ENCODE measurements at places on chromosomes 6 and 20.

DNA sequence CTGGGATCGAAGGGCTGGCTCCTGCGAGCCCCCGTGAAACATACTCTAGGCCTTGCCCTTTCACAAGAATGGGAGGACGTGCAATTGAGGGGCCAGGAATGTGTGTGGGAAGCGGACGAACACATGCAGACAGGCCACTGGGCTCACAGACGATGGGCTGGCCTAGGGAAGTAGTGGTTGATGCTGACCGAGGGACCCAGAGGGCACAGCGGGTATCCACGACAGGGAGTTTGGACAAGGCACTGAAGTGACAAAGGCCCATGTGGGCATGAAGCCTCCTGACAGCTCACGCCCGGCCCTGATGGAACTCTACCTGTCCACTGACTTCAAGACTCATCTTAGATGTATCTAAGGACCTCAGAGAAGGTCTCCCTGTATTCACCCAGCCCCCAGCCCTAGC lies 52.2 kb downstream of the MYH7B start:
- DNase-seq, result no peak

- DNase-seq, result peak; percentile 77
These were observed at the start of gene RPS21 for GRCh38 chr20:62386383-62387218. RPS21 (plus strand) TSS chr20:62387103; CDS start chr20:62387339, 236 bp downstream.

DNA sequence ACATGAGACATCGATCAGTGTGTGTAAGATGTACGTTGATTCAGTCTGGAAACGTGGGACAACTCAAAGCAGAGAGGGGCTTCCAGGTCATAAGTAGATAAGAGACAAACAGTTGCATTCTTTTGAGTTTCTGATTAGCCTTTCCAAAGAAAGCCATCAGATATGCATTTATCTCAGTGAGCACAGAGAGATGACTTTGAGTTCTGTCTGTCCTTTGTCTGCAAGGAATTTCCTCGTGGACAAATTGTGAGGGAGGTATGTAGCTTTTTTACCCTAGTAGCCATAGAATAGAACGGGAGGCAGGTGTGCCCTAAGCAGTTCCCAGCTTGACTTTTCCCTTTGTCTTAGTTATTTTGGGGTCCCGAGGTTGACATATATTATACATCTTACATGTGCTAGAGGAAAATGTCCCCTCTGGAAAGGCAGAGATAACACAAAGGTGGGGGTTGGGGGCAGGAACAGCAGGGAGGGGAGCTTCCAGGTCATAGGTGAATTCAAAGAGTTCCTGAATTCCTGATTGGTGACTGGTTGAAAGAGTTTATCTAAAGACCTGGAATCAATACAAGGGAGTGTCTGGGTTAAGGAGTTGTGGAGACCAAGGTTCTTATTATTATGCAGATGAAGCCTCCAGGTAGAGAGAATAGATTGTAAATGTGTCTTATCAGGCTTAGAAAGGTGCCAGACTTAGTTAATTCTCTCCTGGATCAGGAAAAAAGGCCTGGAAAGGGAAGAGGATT lies 237.0 kb downstream of the NFATC2 start:
- DNase-seq, result no peak

DNA sequence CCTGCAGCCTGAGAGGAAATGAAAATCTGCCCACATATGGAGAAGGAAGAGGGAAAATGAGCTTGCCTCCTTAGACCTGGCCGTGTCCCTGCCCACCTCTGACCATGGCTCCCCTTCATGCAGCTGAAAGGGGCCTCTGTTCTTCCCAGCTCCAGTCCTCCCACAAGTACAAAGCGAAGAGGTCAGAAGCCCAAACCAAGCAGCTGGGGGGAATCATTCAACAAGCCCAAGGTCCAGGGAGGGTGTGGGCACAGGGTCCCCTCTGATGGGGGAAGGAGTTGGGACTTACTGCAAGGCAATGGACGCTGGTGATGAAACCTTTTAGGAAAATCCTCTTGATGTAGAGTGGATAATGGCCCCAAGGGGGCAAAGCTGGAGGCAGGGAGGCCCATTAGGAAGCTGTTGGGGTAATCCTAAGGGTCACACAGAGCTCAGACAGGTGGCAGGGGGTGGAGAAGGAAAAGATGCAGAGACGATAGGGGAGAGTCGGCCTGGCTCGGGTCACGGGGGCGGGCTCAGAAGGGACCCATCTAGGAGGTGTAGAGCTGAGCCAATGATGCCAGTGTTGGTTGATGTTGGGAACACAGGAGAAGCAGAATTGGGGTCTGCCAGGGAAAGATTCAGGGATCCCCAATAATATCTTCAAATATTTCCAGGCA lies 16.1 kb upstream of the GRM4 start:
- DNase-seq, result no peak

DNA sequence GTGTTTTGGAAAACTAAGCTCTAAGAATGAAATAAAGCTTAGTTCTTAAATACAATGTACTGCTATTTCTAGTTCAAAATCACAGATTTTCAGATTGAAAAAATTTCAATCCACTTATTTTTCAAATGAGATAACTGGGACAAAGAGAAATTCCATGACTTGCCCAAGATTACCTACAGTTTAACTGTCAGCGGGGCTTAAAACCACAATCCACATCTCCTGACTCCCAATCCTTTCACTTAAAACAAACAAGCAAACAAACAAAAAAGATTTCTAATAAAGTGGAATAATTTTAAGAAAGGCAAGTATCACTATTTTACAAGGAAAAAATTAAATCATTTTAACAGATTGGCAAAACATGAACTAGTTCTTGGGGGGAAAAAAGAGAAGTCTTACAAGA lies 4.2 kb downstream of the PHIP start:
- DNase-seq, result no peak

DNA sequence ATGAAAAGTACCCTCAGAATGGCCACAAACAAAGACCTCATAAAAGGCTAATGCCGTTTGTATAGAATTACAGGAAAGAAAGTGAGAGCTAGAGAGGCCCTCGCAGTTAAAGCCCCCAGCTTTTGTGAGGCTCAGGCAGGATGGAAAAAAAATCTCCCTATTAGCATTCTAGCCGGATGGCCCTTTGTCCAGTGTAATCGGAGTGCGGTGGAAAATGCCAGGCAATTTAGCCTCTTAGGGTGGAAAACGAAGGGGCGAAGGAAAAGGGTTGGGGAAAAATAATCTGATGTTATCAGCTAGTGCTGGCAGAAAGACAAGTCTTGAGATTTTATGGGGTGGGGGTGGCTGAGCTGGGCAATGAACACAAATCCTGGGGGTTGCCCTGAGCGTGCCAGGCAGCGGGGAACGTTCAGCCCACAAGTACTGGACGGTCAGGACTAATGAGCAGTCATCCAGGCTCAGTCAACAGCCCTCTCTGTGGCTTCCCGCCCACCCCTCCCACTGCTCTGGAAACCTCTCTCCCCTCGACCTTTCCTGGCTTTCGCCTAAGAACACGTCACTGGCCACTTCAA lies 92.4 kb downstream of the PSMG4 start:
- no peak for DNase-seq

GRCh38 chr20:35111141-35111888 lies 18.7 kb upstream of the TRPC4AP start:
- DNase-seq, result no peak

DNA sequence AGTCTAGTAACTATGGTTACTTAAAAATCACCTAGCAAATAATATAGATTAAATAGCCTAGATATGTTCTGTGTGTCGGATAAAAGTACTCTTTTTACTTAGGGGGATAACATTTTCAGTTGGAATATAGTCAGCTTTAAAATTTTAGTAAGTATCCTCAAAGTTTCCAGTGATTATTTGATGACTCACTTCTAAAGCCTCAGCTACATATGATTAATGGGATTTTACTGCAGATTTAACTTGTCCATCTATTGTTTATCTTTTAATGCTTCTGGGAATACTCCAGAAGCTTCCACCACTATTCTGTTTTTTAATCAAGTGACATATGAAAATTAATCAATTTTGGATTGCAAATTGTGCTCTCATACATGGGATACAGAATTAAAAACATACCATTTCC lies 8.7 kb upstream of the TENT5A start:
- DNase-seq, result no peak

DNA sequence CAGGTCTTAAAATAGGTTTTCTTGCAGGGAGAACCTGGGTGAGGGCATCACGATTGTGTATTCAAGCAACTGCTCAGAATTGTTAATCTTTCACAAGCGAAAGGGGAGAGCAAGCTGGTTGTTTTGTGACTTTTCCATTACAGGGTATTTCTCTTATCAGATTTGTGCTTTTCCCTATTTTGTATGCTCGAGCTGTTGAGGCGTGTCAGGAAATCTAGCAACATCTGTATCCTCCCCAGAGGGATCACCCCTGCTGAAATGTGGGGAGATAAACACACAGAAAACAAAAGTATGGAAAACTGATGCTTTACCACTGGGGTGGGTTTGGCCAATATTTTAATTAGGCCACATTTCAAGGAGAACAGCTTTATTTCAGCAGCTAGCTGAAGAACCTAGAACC lies 187.0 kb downstream of the DTNBP1 start:
- DNase-seq, result no peak

- no peak for DNase-seq
These were observed 16.2 kb downstream of the METTL24 start for GRCh38 chr6:110341663-110342596.

- no peak for DNase-seq
These were observed 19.9 kb upstream of the EXOC2 start for GRCh38 chr6:712805-713204.

GRCh38 chr6:84332139-84333034 lies 104.9 kb upstream of the CEP162 start:
- DNase-seq, result no peak

DNA sequence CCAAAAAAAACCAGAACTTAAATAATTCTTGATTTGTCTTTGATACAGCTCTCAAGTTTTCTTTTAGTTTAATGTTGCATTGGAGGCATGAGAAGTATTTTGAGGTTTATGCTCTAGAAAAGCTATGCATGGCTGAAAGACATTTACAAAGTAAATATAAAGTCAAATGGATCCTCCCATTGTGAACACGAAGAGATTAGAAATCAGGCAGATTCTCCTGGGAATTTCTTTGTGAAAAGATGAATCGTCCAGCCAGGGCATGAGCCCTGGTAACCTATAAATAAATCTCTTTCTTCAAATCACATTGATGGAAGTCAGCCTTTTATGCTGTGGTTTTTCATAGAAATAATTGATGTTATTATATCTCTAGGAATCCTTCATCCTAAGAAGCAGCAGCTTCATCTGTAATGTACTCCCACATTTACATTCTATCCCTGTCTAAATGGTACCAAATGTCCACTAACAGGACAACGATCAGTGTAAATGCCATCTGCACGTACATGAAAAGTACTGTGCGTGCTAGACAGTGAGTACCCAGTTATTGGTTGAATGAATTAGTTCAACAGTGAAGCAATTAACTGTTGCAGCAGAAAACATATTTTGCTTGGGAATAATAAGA lies 143.6 kb downstream of the ALDH8A1 start:
- DNase-seq, result no peak

DNA sequence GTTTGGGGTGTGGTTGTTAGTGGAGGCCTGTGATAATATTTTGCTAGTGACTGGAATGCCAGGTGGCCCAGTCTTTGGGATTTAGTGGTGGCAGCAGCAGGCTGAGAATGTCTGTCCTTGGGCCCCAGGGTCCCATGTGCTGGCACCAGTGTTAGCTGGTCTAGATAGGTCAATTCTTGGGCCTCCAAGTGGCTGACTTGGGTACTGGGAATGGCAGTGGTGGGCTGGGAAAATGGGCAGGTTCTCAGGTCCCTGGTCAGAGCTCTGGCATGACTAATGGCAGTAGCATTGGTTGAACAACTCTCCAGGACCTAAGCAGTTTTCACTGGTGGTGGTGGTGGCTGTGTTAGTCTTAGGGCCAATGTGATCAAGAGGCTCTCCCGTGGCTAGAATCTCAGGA lies 50.3 kb downstream of the OLIG3 start:
- DNase-seq, result no peak

- DNase-seq, result no peak
These were observed 243.0 kb upstream of the KHDRBS2 start for GRCh38 chr6:62528894-62529526.

GRCh38 chr6:135046912-135047311 lies 7.7 kb downstream of the HBS1L start:
- DNase-seq, result no peak

DNA sequence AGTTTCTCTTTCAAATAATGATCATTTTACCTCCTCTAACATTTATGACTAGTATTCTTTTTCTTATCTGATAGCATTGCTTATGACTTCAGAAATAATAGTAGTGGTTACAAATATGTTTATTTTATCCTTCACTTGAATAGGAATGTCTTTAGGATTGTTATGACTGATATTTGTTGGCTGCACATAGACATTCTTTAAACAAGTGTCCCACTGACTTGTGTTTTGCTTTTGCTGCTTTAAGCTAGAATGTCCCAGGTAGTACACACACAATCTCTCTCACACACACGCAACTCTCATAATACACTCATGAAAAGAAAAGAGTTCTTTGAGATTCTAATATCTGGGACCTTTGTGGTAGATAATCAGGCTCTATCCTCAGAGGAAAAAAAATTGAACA lies 21.6 kb downstream of the KIAA1586 start:
- no peak for DNase-seq

DNA sequence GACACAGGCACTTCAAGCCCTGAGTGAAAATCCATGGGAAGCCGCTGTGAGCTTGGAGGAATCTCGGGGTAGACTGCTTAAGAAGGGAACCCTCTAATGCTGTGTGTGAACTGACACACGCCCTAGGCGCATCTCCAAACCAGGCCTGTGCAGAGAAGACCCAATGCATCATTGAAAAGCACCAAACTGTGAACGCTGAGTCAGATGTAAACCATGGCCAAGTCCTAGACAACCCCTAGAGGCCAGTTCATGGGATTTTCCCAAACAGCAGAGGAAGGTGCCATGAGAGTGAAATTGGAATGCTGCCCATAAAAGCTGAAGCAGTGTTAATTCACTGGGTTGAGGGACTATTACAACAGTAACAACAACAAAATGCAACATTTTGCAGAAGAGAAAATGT lies 296.5 kb downstream of the SMOC2 start:
- no peak for DNase-seq
